ENCODE measurements at places on chromosomes 6 and 20. TPM values are rescaled to one million over a fixed set of nuclear protein-coding genes. Genes with fewer than 3 reads are reported as not detected.

Gene COL20A1
- total RNA-seq: not detected

Gene ACTR5
- 9.6 TPM for total RNA-seq

Gene ATP6V1G2
- total RNA-seq: 1.4 TPM

Gene OLIG3
- total RNA-seq: 0.17 TPM

Gene WASF1
- total RNA-seq: 0.44 TPM

Gene FHL5
- total RNA-seq: not detected

Gene PRR18
- total RNA-seq: not detected

Gene RAET1L
- total RNA-seq: not detected

Gene NOTCH4
- 0.37 TPM for total RNA-seq

Gene FGD2
- total RNA-seq: 7.6 TPM

Gene GNMT
- total RNA-seq: 0.71 TPM

Gene FAM83C
- not detected for total RNA-seq
